ENCODE measurements at places on chromosomes 4 and X.

DNA sequence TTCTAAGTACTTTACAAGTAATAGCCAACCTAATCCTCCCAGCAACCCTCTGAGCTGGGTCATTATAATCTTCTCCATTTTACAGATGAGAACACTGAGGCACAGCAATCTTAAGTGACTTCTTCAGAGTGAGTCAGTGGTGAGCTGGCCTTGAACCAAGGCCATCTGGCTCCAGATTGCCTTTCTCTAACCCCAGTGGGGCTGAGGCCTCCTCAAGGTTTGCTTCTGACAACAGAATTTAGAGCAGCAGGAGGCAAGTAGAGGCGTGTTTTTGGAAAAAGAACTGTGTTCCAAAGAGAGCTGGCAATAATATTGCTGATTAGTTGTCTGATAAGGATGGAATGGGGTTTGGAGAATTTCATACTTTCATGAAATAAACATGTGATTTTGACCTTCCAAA is 41.2 kb downstream of the PIR start:
- no peak for DNase-seq

DNA sequence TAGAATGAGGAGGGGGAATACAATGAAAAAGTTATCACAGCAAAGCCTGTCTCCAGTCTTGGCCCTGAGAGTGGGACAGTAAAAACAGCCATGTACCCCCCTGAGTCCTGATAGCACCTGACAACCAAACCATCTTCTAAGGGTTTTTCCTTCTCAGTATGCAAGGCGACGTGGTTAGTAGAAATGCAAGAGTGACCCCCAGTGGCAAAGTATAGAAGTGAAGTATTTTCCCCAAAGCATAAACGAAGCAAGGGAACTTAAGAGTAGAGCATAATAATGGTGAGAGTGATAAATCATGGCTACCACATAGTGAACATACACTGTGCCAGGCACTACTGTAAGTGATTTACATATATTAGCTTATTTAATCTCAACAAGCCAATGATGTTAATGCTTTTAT is 52.8 kb downstream of the FAM47C start:
- DNase-seq: peak; percentile 59

GRCh38 chrX:103376979-103377324 is 614 bp downstream of the BEX3 start:
- DNase-seq: peak; percentile 15

GRCh38 chr4:41384992-41385391 is 128.3 kb downstream of the UCHL1 start:
- DNase-seq: no peak

DNA sequence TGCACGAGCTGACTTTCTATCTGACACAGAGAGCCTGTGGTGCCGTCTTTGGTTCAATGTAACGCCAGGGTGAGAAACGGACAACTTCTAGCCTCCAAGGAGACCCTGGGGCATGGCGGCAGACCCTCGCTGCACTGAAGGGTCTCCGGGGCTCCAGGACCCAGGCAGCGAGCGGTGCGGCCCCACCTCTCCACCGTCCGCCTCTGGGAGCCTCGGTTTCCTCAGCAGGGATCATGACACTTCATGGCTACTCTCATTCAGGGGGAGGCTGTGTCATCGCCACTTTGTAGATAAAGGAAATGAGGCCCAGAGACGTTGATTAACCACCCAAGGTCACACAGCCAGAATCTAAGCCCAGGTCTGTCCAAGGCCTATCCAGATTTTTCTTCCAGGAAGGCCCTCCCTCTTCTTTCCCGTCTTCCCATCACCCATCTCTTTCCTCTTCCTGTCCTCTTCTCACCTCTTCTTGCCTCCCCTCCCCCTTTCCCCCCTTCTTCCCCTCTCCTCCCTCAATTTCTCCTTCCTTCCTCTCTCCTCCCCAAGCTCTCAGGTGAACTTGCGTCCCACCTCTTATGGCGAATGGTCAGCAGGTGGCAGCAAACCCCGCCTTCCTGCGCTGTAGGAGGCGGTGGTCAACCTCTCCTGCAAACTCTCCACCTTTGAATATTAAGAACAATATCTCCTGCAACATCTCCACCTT is 69.3 kb upstream of the HMX1 start:
- DNase-seq: no peak

DNA sequence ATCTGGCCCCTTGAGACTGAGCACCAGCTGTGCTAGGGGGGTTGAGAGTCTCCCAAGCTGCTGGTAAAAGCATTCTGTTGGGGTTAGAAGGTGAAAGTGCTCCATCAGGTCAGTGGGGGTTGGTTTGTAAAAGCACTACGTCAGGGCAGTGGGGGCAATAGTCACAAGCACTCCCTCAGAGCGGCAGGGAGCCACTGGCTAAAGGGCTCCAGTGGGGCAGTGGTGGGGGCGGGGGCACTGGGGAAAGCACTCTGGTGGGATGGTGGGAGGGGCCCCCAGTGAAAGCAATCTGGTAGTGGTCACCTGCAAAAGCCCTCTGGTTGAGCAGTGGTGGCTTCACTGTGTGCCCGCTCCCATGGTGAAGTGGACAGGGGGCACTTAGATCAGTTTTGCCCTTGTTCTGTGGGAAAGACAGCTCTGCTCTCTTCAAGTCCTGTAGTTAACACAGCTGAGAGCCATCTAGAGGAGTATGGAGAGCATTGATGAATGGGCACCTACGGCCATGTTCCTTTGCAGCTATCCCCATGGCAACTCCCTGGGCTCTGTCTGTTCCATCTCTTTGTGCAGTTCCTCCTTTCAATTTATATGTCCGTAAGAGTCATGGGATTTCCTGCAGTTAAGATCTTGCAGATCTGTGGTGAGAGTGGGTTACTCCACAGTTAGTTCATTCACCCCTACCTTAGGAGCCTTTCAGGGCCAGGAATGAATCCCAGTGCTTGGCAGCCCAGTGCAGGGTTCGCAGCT is 106.4 kb downstream of the SH3BGRL start:
- no peak for DNase-seq

GRCh38 chr4:127975121-127975770 is 10.0 kb downstream of the ABHD18 start:
- no peak for DNase-seq
